ENCODE measurements at places on chromosomes 1 and 21. TPM values are rescaled to one million over a fixed set of nuclear protein-coding genes. Genes with fewer than 3 reads are reported as not detected.

Gene CLEC20A
- 0.20 TPM for total RNA-seq

Gene ZSWIM5
- 9.7 TPM for total RNA-seq

Gene CAMTA1
- total RNA-seq: 90.5 TPM

Gene RRP15
- 15.5 TPM for total RNA-seq

Gene NMNAT1
- 12.0 TPM for total RNA-seq

Gene USH2A
- total RNA-seq: 0.39 TPM

Gene FBXO28
- 42.3 TPM for total RNA-seq

Gene LEFTY1
- total RNA-seq: 0.77 TPM

Gene SGIP1
- total RNA-seq: 24.0 TPM

Gene SLAMF9
- not detected for total RNA-seq

Gene AGT
- 174 TPM for total RNA-seq

Gene AMPD1
- total RNA-seq: not detected

Gene ADAMTS5
- total RNA-seq: 9.8 TPM

Gene SLC2A5
- 5.2 TPM for total RNA-seq

Gene HPCAL4
- 19.7 TPM for total RNA-seq

Gene OR2G6
- not detected for total RNA-seq

Gene IKBKE
- total RNA-seq: 2.2 TPM

Gene KLF17
- total RNA-seq: 0.69 TPM

Gene ANGPTL1
- 15.3 TPM for total RNA-seq

Gene SAMD11
- 29.5 TPM for total RNA-seq

Gene PTGS2
- 3.4 TPM for total RNA-seq

Gene OR6P1
- total RNA-seq: not detected

Gene MIXL1
- 0.22 TPM for total RNA-seq

Gene GSTM4
- total RNA-seq: 24.5 TPM

Gene RXRG
- total RNA-seq: 9.0 TPM

Gene GPR153
- total RNA-seq: 12.8 TPM

Gene PDE9A
- total RNA-seq: 15.3 TPM

Gene SPATA21
- total RNA-seq: 0.17 TPM

Gene CFAP74
- 0.59 TPM for total RNA-seq

Gene CTSE
- total RNA-seq: 0.28 TPM

Gene PYHIN1
- not detected for total RNA-seq

Gene IFI44
- 33.6 TPM for total RNA-seq

Gene OR2T35
- total RNA-seq: not detected

Gene S100A3
- not detected for total RNA-seq
